ENCODE measurements at places on chromosomes 3 and 15. TPM values are rescaled to one million over a fixed set of nuclear protein-coding genes. Genes with fewer than 3 reads are reported as not detected.
A peak's percentile ranks its signal among the peaks of the same experiment; 100 is the strongest.

DNA sequence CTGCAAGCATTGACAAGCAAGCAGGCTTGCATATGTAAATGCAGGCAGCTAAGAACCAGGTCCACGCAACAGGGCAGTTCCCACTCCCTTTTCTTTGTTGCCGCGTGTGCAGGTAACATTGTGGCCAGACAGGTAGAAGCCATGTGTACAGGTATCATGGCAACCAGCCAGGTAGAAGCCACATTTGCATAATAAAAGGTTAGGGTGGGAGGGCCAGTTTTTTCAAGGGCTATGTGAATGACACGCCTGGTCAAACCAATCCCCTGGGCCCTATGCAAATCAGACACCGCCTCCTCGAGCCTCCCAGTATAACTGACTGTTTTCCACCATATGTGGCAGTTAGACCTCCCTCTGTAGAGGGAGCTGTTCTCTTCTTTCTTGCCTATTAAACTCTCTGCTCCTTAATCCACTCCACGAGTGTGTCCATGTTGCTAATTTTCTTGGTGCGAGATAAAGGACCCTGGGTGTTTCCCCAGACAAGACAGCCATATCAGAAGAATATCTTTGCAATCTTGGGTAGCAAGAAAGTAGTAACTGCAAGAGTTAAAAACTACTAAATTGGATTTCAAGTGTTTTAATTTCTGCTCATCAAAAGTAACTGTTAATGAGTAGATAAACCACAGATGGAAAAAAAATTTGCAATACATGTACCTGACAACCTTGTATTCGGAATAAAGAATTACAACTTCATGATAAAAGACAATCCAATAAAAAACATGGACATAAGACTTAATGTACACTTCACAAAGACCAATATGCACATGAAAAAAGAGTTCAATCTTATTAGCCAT is 21.8 kb downstream of the PCOLCE2 start:
- H3K27ac ChIP-seq, result no peak overlapping the region
- H3K4me1 ChIP-seq, result peaks cover 39% of the 10 kb centered on the region
- H3K4me3 ChIP-seq, result no peak overlapping the region
- H3K27me3 ChIP-seq, result no peaks in the 10 kb centered on the region

DNA sequence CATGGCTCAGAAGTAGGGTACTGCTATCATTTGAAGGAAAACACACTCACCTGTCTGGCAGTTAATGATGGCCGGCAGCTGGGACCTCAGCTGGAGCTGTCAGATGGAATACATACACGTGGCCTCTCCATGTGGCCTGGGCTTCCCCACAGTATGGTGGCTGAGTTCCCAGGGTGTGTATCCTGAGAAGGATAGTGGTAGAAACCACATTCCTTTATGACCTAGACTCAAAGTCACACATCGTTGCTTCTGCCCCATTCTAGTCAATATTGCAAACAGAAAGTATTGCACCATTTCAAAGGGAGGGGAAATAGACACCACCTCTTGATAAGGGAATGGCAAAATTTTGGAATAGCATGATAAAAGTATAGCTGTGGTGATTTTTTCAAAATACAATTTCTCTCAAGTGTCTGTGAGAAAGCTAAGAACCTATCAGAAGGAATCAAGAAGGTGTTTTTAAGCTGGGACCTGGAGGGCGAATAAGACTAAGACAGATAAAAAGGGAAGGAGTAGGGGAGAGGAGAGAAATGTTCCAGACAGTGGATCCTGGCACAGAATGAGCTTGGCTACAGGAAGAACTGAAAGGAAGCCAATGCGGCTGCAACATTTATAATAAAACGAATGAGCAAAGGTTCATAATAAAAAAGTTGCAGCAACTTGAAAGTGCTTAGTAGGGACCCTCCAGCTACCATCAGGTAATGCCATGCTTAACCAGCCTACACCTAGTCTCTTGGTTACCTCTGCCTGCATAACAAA is 40.1 kb upstream of the GALNT15 start:
- H3K27ac ChIP-seq, result no peak overlapping the region
- H3K36me3 ChIP-seq, result no peaks in the 10 kb centered on the region
- no peak overlapping the region for H3K4me3 ChIP-seq
- no peak for DNase-seq

DNA sequence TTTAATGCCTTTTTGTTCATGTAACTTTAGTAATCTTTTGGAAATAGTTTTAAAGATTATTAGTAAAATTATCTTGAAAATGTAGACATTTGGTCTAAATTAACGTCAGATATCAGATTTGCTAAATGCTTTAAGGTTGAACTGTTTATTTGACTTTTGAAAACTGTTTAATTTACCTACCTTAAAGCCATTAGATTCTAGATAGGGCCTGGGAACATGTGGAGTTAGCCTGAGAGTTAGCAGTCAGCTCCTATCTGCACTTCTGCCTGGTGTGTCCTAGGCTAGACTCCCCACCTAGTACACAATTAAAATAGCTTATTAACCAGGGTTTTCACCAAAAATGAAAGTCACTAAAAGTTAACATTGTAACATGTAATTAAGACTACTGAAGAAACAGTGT is 53.7 kb upstream of the CFAP20DC start:
- H3K36me3 ChIP-seq, result no peaks in the 10 kb centered on the region
- peaks cover 4% of the 10 kb centered on the region for H3K4me1 ChIP-seq

GRCh38 chr3:40055956-40056355 is 246.5 kb downstream of the MYRIP start:
- no peaks in the 10 kb centered on the region for H3K4me1 ChIP-seq
- DNase-seq, result no peak
- no peaks in the 10 kb centered on the region for H3K36me3 ChIP-seq
- H3K27ac ChIP-seq, result no peak overlapping the region
- no peaks in the 10 kb centered on the region for H3K27me3 ChIP-seq

GRCh38 chr15:76626611-76627010 is 278.5 kb downstream of the SCAPER start:
- no peaks in the 10 kb centered on the region for H3K27me3 ChIP-seq
- no peaks in the 10 kb centered on the region for H3K4me1 ChIP-seq
- H3K27ac ChIP-seq, result no peak overlapping the region

DNA sequence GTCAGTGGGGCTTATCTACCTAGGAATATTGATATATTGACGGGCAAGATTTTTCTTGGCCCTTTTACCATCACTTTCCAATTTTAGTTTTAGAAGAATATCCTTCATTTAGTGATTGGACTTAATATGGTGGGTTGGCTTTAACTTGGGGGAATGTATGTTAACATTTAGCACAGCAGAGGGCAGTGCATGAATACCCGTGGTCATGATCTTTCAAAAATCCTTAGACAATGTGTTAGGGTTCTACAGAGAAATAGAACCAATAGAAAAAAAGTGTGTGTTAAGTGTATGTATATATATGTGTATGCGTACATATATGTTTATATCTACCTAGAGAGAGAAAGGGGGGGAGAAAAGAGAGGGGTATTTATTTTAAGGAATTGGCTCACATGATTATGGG is 36.9 kb downstream of the GPR171 start:
- no peak for DNase-seq
- no peaks in the 10 kb centered on the region for H3K4me1 ChIP-seq
- 0 out of 2 replicates have a peak, but pooled peaks cover 4% of the 10 kb centered on the region for H3K36me3 ChIP-seq
- no peak overlapping the region for H3K4me3 ChIP-seq
- no peak overlapping the region for H3K27ac ChIP-seq
- no peaks in the 10 kb centered on the region for H3K27me3 ChIP-seq

- no peak overlapping the region for H3K4me3 ChIP-seq
- H3K27ac ChIP-seq, result no peak overlapping the region
- H3K27me3 ChIP-seq, result no peaks in the 10 kb centered on the region
- H3K4me1 ChIP-seq, result no peaks in the 10 kb centered on the region
- no peaks in the 10 kb centered on the region for H3K36me3 ChIP-seq
- no peak for DNase-seq
Measured at GRCh38 chr3:11165476-11165875, 11.2 kb downstream of the HRH1 start.

- no peaks in the 10 kb centered on the region for H3K27me3 ChIP-seq
- no peak overlapping the region for H3K27ac ChIP-seq
- H3K4me3 ChIP-seq, result no peak overlapping the region
- H3K36me3 ChIP-seq, result no peaks in the 10 kb centered on the region
- no peak for DNase-seq
- H3K4me1 ChIP-seq, result no peaks in the 10 kb centered on the region
Measured at GRCh38 chr3:34346656-34347055, 548.2 kb downstream of the PDCD6IP start.

DNA sequence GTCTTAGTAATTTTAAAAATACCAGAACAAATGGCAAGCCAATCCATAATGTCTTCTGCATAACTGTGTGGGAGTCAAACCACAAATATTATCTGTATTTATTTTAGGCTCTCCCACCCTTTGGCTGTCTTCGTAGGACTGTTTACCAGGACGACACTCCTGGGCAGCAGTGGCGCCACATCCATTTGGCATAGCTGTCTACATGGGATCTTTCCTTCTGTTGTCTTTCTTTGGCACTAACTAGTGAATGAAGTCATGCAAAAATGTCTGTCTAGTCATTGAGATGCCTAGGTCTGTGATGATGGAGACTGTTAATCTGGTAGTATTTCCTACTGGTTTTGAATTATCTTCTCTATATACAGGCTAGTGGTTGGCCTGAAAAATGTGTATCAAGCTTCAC is 54.0 kb upstream of the CHMP2B start:
- no peak overlapping the region for H3K4me3 ChIP-seq
- H3K4me1 ChIP-seq, result no peaks in the 10 kb centered on the region
- H3K27me3 ChIP-seq, result no peaks in the 10 kb centered on the region
- H3K27ac ChIP-seq, result no peak overlapping the region
- DNase-seq, result no peak

GRCh38 chr3:123739754-123740153 is 144.4 kb downstream of the MYLK start:
- H3K36me3 ChIP-seq, result no peaks in the 10 kb centered on the region
- no peak for DNase-seq
- H3K27ac ChIP-seq, result no peak overlapping the region

DNA sequence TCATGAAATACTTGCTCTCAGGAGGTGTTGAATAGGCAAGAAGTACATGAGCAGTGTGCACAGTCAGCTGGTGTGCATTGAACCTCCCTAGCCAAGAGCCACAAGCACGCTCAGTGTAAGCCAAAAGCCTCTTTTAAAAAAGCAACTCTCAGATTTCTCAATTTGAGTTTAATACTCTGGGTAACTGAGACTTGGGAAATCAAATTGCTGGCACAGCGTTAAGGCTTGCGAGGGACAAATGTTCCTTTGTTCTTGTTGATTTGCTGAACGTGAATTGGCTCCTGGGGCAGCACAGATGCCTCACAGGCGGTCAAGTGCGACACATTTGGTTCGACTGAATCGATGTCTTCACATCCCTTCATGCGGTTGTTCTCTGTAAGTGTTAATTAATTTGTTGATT is at the start of gene FAM240A:
Gene FAM240A, plus strand, starts transcription at position 202 of the 400 bp plus-strand sequence. Its CDS starts 159 bp downstream, at position 361.
- H3K36me3 ChIP-seq, result no peaks in the 10 kb centered on the region
- H3K4me3 ChIP-seq, result no peak within 1 kb of the TSS
- no peak for DNase-seq
- H3K4me1 ChIP-seq, result peaks cover 19% of the 10 kb centered on the region
- H3K27me3 ChIP-seq, result no peaks in the 10 kb centered on the region

DNA sequence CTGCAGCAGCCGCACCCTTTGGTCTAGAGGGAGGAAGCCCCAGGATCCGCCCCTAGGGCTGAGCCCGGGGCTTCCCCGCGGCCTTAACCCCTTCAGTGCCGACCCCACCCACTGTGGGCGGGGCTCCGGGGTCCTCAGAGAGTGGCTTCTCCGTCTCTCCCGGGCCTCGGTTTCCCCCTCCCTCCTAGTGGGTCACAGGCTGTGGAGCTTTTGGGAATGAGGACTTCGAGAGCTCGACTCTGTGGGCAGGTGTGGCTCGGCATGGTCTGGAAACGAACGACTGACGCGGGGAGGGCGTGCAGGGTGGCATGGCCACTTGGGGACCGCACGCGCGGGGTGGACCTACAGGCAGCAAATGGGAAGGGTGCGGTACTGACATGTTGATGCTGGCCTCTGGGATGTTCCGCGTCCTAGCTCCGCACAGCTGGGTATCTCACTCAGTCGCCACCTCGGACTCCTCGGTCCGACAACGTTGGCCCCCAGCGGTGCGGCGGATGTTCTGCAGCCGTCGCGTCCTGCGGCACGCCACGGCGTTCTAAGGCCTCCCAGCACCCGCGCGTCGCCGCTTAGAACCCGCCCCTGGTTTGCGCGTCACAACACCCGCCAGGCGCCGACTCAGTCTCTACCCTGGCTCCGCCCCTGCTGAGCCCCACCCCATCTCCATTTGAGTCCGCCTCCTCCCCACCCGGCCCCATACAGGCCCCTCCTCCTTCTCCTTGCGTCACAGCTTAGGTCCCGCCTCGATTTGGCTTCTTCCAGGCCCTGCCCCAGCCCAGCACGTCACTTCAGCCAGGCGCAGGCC is at the start of the genes HYAL3 and NAA80:
Gene HYAL3, minus strand, starts transcription at position 570 of the 802 bp plus-strand sequence. CDS start 3,803 bp downstream, outside the sequence.
Gene NAA80, minus strand, starts transcription at position 570 of the 802 bp plus-strand sequence. CDS start 1,942 bp downstream, outside the sequence.
- peak within 1 kb of the TSS; percentile 79 for H3K27ac ChIP-seq
- H3K4me3 ChIP-seq, result peak within 1 kb of the TSS; percentile 97
- no peaks in the 10 kb centered on the region for H3K36me3 ChIP-seq

- no peak for DNase-seq
- no peak overlapping the region for H3K27ac ChIP-seq
- peak overlapping the region; percentile 67 for H3K4me3 ChIP-seq
- peaks cover 29% of the 10 kb centered on the region for H3K4me1 ChIP-seq
Measured at GRCh38 chr15:97652041-97652440, 308.5 kb upstream of the ARRDC4 start.

DNA sequence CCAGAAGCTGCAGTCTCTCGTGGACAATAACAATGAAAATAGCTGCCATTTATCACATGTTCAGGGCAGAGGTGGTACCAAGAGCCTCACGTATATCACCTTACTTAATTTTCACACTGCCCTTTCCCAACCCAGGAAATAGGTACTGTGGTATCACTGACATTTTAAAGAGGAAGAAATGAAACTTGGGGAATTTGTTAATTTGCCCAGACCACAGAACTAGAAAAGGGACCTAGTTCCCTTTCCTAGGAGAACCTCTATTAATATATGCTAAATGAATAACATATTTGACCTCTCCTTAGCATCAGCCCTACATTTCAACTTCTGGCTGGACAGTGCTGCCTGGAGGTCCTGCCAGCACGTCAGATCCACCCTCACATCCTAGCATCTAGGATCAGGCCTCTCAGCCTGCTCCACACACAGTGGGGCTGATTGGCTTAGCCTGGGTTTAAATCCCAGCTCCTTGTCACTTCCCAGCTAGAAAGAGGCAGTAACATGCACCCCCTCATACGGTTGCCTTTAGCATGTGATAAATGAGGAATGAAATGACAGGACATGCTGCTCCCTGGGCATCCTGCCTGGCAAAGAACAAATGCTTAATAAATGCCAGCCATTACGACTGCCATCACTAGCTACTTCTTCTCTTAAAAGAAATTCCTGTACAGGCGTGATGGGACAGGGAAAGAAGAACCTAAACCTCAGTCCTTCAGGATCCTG is 95.1 kb upstream of the TNFAIP8L3 start:
- no peak overlapping the region for H3K4me3 ChIP-seq
- no peaks in the 10 kb centered on the region for H3K27me3 ChIP-seq
- no peaks in the 10 kb centered on the region for H3K36me3 ChIP-seq
- H3K27ac ChIP-seq, result no peak overlapping the region
- H3K4me1 ChIP-seq, result no peaks in the 10 kb centered on the region

- no peak overlapping the region for H3K27ac ChIP-seq
- H3K27me3 ChIP-seq, result no peaks in the 10 kb centered on the region
- H3K4me3 ChIP-seq, result no peak overlapping the region
- no peak for DNase-seq
- no peaks in the 10 kb centered on the region for H3K4me1 ChIP-seq
- H3K36me3 ChIP-seq, result no peaks in the 10 kb centered on the region
Measured at GRCh38 chr3:27847697-27848096, 125.6 kb upstream of the EOMES start.

ACTC1 gene
- 26.2 TPM for total RNA-seq

ISL2 gene
- total RNA-seq, result 2.7 TPM

SLC24A5 gene
- not detected for total RNA-seq

PGBD4 gene
- total RNA-seq, result 0.66 TPM

MESP1 gene
- total RNA-seq, result 0.21 TPM

LRTM1 gene
- not detected for total RNA-seq

DUOXA1 gene
- not detected for total RNA-seq

CNTN3 gene
- 0.24 TPM for total RNA-seq

P2RY13 gene
- not detected for total RNA-seq

GNB4 gene
- total RNA-seq, result 28.4 TPM

NR1I2 gene
- 4.4 TPM for total RNA-seq

Data from GM23338 (cell line).